ENCODE measurements at places on chromosomes 1 and 21.
A peak's percentile ranks its signal among the peaks of the same experiment; 100 is the strongest.

DNA sequence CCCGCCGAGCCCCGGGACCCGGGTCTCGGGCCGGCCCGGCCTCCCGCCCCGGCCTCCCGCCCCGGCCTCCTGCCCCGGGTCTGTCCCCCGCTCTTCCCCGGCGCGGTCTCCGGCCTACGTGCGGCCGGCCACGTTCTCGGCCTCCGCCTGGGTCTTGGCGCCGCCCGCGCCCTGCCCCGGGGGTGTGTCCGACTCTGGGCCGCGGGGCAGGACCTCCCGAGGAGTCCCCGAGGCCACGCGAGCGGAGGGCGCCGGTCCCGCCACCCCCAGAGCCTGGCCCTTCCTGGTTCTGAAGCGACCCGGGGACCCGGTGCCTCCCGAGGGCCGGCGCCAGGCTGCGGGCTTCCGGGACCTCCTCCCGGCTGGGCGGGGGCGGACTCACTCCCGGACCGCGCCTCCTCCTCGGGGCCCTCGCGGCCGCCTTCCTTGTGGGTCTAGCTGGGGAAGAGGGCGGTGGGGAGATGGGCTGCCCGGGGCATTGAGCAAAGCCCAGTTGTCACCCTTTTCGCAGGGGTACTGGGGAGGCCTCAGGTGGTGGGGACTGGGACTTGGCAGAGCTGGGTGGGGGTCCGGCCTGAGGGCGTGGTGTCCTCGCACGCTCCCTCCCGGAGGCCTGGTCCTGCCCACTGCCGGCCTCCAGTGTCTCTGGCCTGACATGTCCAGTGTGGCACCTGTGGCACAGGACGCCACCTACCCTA is 558 bp downstream of the PFKL start:
- DNase-seq, result peak; percentile 36

GRCh38 chr1:158025576-158026230 is 32.3 kb downstream of the KIRREL1 start:
- DNase-seq, result no peak

- DNase-seq, result no peak
Observed at GRCh38 chr1:114263343-114263742, 109.7 kb upstream of the SYT6 start.

DNA sequence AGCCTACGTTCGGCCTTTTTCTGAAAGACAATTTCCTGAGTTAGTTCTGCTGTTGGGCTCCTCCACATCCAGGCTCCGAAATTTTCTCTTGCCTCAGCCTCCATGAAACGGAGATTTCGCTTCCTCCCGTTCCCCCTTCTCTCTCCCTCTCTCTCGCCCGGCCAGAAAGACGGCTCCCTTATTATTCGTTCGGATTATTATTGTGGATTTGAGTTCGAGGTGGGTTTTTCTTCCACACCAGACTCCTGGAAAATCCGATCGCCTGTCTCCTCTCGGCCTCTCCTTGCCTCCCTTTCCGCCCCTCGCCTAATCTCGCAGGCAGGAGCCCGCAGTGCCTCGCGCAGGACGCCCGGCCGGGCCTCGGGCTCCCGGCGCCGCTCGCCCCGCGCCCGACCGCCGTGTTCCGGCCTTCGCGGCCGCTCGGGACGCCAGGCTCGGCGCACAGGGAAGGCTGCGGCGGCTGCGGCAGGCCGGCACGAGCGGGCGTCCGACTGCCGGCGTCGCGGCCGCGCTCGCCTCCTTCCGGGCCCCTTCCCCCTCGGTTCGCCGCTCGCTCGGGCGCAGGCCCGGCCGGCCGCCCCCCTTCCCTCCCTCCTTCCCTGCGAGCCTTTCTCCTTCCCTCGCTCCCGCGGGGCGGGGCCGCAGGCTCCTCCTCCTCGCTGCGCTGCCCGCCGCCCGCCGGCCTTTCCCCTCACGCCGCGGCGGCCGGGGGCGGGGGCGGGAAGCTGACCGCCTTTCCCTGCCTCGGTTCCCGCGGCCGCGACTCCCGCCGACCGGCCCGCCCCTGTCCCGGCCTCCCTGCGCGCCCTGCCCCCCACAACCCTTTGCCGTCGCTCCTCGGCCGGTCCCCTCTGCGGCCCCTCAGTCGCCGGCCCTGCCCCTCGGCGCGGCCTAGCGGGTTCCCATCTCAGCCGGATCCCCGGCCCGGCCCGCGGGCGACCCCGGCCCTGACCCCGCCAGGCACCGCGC is at the start of gene ARHGEF11:
Gene ARHGEF11 (minus strand): TSS at position 493 of the 969 bp plus-strand sequence. CDS start 1,412 bp downstream, outside the sequence.
- DNase-seq, result peak; percentile 89

GRCh38 chr1:89483010-89483756 is 41.4 kb upstream of the LRRC8B start:
- DNase-seq, result peak; percentile 86
